Bronchial epithelial cell (primary cell): ENCODE measurements at places on chromosomes 2 and 18.

GRCh38 chr2:25743132-25743830 is 69.9 kb upstream of the DTNB start:
- no peak for DNase-seq

GRCh38 chr2:42057159-42057901 is 9.5 kb downstream of the PKDCC start:
- DNase-seq: no peak

GRCh38 chr18:59846814-59847490 is 52.8 kb upstream of the PMAIP1 start:
- DNase-seq: peak; percentile 59

GRCh38 chr2:71129114-71129901 is 721 bp downstream of the MCEE start:
- DNase-seq: peak; percentile 27

- no peak for DNase-seq
Observed at GRCh38 chr2:85800586-85800985, 46.8 kb downstream of the ATOH8 start.

DNA sequence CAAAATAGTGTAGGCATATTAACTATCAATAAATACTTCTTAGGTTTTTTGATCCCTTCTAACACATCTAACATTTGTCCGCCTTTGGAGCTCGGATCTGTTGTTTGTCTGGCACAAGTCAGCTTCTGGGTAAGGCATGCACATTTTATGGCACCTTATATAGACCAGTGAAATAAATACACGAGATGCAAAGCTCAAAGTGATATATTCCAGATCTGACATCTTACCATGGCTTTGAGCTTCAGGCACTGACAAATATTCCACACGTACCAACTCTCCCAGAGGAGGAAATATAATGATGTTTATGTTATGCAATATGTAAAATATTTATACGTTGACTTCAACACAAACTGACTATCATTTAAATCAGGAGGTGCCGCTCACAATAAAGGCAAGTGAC is 430.1 kb upstream of the SMIM21 start:
- no peak for DNase-seq

DNA sequence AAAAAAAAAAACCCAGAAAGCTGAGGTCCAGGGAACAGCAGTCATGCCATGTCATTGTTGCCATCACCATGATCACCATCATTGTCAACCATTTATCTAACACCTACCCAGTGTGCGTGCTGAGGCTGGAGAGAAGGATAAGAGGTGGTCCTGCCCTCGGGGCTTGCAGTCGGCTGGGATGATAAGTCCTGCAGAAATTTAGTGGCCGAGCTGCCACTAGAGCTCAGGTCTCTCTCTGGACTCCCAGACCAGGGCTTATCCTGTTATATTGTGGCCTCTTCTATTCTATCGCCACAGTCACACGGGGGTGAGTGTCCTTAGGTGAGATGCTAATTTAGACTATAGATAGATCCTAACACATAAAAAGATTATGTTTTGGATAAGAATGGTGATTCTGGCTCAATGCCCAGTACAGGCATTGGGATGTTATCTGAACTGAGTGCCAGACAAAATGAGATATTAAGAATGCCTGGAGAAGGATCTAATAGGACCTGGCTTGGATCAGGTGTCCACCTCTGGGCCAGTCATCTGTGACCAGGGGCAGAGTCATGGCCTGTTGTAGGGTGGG is 43.2 kb upstream of the YWHAQ start:
- DNase-seq: no peak

GRCh38 chr2:120878970-120879369 is 143.3 kb downstream of the GLI2 start:
- peak; percentile 10 for DNase-seq

GRCh38 chr2:160309585-160309984 is 109.5 kb upstream of the ITGB6 start:
- DNase-seq: peak; percentile 55

GRCh38 chr18:30625961-30626360 is 416.6 kb downstream of the DSC3 start:
- no peak for DNase-seq

- no peak for DNase-seq
Observed at GRCh38 chr18:48947092-48947491, 3.7 kb downstream of the SMAD7 start.

GRCh38 chr2:21928292-21928691 is 804.5 kb downstream of the TDRD15 start:
- DNase-seq: no peak

DNA sequence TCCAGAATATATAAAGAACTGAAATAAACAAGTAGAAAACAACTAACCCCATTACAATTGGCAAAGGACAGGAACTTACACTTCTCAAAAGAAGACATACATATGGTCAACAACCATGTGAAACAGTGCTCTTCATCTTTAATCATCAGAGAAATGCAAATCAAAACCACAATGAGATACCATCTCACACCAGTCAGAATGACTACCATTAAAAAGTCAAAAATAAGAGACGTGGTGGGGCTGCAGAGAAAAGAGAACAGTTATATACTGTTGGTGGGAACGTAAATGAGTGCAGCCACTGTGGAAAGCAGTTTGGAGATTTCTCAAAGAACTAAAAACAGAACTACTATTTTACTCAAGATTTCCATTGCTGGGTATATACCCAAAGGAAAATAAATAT is 1696.3 kb upstream of the TMEFF2 start:
- DNase-seq: no peak

DNA sequence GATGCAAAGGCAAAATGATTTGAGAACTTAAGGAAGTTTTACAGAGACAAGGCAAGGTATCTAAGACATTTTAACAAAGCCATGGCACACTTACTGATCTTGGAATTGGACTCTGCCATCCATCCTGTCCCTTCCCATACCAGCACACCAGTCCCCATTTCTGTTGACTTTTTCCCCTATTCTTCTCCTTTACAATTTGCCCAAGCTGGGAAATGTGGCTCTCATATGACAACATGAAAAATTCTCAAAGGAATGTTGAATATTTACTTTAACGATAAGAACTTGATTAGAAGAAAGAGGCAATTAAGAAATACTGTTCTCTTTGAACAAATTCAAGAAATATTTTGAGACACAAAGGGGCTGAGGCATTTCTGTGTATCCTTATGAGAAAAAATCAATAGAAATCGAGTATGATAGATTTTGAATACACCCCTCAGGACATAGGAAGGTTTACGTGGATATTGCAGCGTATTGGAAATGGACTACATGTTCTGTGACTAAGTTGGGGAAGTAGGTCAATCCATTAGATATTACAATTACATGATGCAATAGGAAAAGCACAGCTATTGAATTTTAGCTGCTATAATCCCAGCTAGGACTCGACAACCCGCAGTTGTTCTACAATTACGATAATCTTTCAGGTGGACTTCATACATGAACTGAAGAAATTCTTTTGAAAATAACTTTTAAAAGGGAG is 201.6 kb downstream of the TRIB2 start:
- DNase-seq: peak; percentile 25

DNA sequence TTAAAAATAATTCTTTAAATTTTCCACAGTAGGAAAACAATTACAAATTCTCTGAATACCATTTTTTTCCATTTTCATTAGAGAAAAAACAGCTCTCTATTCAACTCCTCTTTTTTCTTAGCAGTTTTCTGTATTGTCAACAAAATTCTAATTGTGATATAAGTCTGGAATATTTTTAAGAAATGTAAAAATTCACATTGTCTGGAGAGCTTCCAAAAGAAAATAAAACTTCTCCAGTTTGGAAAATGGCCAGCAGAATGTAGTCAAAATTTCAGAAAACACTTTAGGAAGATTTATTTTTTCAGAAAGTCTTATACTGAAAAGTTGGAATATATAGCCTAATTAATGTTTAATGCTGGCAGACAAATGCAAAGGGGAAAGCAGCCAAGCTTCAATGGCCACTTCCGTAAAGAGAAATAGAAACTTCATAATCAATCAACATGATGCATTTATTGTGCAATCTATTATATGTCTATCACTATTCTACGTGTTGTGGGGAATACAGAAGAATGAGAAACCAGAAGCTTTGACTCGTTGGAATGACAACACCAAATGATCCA is 733.2 kb upstream of the PKDCC start:
- no peak for DNase-seq

- no peak for DNase-seq
Observed at GRCh38 chr2:224069172-224069571, 30.1 kb upstream of the SERPINE2 start.

- no peak for DNase-seq
Observed at GRCh38 chr2:62435720-62436119, 70.3 kb downstream of the TMEM17 start.

DNA sequence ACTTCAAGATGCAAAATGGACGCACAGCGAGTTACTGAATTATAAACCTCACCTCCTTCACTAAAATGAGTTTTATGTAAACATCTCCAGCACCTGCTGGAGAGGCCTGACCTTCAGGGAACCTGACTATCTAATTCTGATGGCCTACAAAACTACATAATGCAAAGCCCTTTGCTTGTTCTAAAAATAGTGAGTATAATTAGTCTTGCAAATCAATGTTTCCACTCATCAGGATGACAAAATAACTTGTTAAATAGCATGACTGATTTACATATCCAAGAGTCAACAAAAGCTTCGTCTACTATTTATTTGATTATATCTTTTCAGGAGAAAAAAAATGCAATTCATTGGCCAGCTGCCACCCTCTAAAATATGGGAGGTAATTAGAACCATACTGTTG is 326.3 kb upstream of the MC4R start:
- DNase-seq: no peak

- DNase-seq: no peak
Observed at GRCh38 chr18:67432806-67433205, 83.7 kb downstream of the DSEL start.

DNA sequence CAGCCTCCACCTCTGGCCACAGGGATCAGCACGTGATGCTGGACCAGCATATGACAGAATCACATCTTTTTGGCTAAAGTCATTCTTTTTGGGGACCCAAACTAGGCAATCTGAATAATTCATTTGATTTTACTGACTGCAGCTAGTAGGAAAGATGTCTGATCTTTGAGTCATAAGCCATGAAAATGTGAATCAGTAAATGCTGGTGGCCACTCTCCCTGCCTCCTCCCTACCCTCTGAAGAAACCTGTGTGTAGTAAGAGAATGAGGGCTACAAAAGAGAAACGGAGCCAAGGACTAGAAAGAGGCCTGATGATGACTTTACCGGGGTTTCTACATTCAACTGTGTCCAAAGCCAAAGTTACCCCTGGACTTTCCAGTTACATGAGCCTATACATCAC is 10.1 kb upstream of the LRPPRC start:
- DNase-seq: peak; percentile 18

GRCh38 chr2:227634201-227634600 is 16.9 kb downstream of the SCYGR4 start:
- DNase-seq: no peak

- DNase-seq: peak; percentile 50
Observed at GRCh38 chr2:210503001-210503623, 26.6 kb upstream of the LANCL1 start.

- peak; percentile 8 for DNase-seq
Observed at GRCh38 chr2:128681507-128681906, 362.8 kb upstream of the HS6ST1 start.

GRCh38 chr2:150759106-150759505 is 271.6 kb upstream of the RND3 start:
- no peak for DNase-seq

- DNase-seq: no peak
Observed at GRCh38 chr2:215794829-215795546, 218.4 kb downstream of the MREG start.

- DNase-seq: no peak
Observed at GRCh38 chr18:41043876-41044275, 911.2 kb upstream of the PIK3C3 start.

DNA sequence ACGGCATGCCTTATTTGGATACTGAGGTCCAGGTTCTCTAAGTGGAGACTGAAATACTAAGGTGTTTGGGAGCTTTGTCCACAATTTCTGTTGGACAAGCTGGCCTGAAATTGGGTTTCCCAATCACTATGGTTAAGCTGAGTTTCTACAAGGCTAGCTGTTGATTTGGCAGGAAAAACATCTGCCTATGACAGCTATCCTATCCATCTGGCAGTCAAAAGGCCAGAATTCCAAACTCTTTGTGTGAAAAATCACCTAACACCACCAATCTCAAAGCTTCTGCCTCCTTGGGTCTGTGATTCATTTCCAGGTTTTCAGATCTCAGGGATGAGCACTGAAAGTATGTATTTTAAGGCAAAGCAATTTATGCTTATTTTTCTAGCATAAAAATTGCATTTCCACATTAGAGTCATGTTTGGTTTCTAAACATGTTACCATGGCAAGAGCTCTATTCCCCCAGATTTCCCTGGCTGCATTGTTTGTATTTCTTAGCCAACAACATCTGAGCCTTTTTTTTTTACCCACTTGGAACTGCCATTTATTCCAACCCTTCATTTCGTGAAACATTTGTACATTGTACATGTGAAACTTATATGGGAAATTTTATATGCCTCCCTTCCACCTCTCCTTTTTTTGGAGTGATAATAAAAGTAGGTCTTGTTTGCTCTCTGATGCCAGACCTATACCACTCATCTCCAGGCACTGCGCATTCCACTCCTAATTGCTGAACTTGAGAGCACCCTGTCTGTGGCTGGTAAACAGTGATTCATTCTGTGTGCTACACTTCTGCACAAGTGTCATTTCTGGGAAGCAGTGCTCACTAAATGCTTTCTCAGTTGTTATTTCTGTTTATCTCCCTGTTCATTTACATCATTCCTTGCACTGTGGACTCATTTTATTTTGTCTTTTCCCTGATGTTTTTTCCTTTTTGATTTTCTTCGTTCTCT is 15.9 kb upstream of the CCDC85A start:
- peak; percentile 41 for DNase-seq

DNA sequence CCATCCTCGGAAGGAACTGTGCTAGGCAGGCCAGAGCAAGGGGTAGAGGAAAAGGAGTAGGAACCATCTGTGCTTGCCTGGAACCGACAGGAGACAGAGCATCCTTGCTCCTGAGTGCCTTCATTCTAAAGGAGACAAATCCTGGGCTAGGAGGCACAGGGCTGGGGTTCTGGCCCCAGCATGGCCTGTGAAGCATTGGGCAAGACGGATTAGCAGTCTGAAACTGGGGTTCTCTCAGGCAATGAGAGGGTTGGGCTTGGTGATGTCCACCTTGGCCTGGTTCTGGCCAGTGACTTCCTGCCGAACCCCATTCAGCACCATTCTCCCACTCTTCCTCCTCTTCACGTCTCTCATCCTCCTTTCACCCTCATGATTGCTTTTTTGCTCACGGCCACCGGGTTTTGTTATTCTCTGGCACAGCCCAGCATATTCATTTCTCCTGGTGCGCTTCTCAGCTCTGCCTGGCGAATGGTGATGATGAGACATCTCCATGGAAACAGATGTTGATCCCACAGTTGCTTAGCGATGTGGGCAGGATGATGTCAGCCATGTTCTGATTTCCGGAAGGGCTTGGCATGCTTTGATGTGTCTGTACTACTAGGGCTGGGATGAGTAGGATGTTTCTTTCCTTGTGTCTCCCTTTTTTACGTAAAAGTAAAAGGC is 127.7 kb downstream of the CAPN13 start:
- no peak for DNase-seq

GRCh38 chr2:156648522-156648921 is 212.3 kb downstream of the GPD2 start:
- DNase-seq: no peak
